Fibroblast of lung (primary cell): ENCODE measurements at places on chromosomes 16 and 17.

DNA sequence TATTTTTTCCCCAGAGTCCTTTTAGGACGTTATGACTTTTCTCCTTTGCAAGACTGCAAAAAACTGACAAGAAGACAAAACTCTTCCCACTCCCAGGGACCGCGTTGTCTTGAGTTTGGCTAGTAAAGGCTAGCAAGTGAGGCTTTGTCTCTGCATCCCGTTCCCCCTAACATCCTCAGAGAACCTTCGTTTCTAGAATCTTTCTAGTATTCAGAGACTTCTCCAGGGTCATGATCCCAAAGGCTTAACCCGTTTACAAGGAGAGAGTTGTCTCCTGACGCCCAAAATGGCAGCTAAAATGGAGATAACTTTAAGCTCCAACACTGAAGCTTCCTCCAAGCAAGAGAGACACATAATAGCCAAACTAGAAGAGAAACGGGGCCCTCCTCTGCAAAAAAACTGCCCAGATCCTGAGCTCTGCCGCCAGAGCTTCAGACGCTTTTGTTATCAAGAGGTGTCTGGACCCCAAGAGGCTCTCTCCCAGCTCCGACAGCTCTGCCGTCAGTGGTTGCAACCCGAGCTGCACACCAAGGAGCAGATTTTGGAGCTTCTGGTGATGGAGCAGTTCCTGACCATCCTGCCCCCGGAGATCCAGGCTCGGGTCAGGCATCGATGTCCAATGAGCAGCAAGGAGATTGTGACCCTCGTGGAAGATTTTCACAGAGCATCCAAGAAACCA lies 843 bp downstream of the ZNF174 start:
- DNase-seq, result peak; percentile 40

DNA sequence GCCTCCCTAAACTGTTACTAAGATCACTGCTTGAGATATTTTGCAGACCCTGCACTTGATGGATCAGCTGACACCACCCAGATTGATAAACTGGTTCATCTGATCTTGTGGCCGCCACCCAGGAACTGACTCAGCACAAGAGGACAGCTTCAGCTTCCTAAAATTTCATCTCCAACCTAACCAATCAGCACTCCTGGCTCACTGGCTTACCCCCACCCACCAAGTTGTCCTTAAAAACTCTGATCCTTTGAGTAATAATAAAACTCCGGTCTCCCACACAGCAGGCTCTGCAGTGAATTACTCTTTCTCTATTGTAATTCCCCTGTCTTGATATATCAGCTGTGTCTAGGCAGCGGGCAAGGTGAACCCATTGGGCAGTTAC lies 174.8 kb downstream of the UTP18 start:
- no peak for DNase-seq

- DNase-seq, result no peak
Measured at GRCh38 chr16:15573274-15573895, 69.6 kb downstream of the MARF1 start.

GRCh38 chr17:31490671-31491375 lies 99.3 kb downstream of the RAB11FIP4 start:
- DNase-seq, result no peak

DNA sequence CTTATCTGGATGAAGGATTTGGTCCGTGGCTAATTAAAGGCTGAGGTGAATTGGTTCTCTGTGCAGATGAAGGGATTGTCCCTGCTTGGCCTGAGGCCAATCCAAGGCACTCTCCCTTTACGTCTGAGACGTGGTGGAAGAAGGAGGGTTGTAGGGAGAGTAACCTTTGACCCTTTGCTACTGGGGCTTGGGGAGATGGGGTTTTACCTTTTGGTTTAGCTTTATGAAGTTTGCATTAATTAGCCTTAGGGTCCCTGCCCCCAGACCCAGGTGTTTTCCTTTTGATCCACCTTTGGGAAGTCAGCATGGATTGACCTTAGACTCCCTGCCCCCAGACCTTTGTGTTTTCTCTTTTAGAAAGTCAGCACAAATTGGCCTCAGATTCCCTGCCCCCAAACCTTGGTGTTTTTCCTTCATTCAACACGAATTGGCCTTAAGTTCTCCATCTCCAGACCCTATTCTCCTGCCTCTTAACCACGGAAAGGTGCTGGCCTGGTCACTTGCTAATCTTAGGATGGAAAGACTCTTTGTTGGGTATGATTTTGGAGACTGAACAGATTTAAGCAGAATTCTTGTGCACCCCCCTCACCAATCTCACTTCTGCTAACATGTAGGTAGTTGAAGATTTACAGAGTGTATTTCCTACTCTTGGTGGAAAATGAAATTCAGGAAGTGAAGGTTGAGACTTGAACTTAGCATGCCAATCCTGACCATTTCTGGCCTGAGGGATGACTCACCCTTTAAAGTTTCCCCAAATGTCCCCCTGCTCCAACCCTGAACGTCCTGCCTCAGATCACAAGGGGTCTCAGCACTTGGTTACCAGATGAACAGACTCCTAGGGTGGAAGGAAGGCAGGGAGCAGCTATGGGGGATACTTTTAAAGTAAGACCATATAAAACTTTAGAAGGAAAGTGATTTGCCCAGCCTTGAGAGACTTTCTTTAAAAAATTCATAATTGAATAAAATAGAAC lies 23.1 kb upstream of the MMD start:
- peak; percentile 42 for DNase-seq

- DNase-seq, result peak; percentile 90
Measured at GRCh38 chr17:60641810-60642220, 35.8 kb upstream of the BCAS3 start.

- DNase-seq, result no peak
Measured at GRCh38 chr17:39196241-39196807, 1.1 kb downstream of the CACNB1 start.

- DNase-seq, result peak; percentile 80
Measured at GRCh38 chr16:75080205-75081029, 36.2 kb downstream of the LDHD start.

DNA sequence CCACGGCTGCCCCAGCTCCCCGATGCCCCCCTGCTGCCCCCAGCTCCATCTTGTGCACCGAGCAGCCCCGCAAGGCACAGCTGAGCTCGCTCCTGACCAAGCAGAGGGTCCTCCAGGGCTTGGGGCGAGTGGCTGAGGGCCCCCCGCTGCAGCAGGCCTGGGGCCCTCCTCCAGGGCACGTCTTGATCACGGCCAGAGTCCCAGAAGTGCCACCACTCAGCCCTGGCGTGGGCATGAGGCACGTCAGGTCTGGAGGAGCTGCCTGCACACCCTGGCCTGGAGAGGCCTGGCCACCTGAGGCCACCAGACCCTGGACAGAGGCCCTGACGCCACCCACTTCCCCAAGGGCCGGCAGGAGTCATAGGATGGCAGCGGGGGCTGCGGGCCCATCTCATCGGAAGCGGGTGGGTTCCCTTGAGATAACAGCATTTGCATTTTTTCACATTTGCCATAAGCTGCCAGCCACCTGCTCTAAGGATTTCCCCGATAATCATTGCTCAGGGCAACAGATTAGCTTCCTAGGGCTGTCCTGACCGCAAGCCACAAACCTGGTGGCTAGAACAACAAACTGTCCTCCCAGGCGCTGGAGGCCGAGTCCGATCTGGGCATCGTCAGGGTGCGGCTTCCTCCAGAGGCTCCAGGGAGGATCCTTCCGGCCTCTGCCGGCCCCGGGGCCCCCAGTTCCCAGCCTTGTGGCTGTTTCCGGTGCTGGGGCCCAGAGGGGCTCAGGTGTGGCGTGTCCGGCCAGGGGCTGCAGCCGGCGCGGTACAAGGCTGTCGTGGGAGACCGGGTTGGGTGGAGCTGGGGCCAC lies 23.9 kb upstream of the C1QTNF8 start:
- DNase-seq, result no peak

DNA sequence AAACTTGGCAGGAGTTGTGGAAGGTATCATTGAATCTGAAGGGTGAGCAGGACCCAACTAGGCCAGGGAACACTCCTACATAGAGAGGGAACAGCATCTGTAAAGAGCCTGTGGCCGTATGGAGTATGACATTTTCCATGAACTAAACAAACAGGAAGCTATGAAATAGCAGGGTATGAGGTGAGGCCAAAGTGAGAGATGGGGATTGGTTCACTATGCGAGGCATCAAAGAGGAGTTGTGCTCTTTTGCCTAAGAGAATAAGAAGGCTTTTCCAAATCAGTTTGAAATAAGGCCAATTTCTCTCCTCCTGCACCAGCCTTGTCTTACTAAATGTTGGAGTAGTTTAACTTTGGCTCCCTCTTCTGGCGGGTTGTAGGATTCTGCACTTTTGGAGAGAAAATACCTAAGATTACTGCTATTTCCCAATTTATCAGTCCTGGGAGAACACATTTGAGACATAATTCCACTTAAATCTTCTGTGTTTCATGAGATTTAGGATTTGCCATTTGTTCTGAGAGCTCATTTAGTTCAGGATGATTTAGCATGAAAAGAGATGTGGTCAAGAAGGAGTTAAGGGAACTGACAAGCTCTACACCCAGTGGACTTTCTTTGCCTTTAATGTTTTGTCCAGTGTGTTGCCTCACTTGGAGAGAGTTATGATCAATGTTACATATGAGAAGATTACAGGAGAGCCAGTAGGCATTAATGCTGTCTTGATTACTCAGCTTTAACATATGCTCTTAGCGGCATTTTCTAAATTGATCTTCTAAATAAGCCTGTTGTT lies 55.4 kb downstream of the TNRC6C start:
- peak; percentile 58 for DNase-seq

- no peak for DNase-seq
Measured at GRCh38 chr16:67807148-67807682, 526 bp downstream of the TSNAXIP1 start.

GRCh38 chr17:1111599-1112443 lies 68.0 kb downstream of the ABR start:
- no peak for DNase-seq

GRCh38 chr17:74157366-74157765 lies 46.1 kb upstream of the RPL38 start:
- no peak for DNase-seq

- no peak for DNase-seq
Measured at GRCh38 chr17:31788956-31789355, 70.1 kb downstream of the COPRS start.

DNA sequence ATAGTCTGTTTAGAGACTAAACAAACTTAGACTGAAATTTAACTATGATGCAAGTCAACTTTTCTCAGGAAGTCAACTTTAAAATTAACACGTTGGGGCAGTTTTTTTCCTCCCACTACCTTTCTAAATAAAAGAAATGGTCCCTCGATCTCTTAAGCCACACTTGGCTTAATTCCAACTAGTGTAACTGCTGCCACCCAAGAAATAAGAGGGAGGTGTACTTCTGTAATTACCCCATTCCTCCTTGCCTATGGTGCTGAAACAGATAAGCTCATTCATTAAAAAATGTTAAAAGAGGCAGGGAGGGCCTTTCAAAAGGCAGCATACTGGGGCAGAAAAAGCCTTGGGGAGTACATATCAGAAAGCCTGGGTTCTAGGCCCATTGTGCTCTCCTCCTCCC lies 59.8 kb downstream of the NCOR1 start:
- DNase-seq, result no peak

- no peak for DNase-seq
Measured at GRCh38 chr16:53775106-53775820, 71.3 kb downstream of the FTO start.

DNA sequence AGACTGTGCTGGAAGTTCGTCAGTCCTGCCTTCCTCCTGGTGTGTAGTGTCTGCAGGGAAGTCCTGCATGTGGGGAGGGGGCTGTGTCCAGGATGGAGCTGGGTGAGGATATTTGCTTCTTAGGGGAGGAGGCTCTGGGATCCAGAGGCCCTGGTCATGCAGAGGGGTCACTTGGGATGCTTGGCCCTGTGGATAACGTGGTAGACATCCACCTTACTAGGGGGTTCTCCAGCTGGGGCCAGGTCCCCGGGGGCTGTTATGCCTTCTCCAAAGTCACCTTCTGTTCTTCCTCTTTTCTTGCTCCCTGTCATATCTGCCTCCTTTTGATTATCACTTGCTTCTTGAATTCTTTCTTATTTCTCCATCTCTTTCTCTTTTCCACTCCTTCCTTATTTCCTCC lies 43.8 kb downstream of the SLC6A2 start:
- DNase-seq, result no peak
